Epithelial cell of proximal tubule (primary cell): ENCODE measurements at places on chromosomes 11 and 22. TPM values are rescaled to one million over a fixed set of nuclear protein-coding genes. Genes with fewer than 3 reads are reported as not detected.

The TENM4 gene
- total RNA-seq, result 12.6 and 22.2 TPM in 2 replicates

The PRR33 gene
- not detected in 2 replicates for total RNA-seq

The TPH1 gene
- 0.07 TPM in 1 of 2 replicates, not detected in the other for total RNA-seq

The RAC2 gene
- 51.9 and 58.2 TPM in 2 replicates for total RNA-seq

The TYR gene
- total RNA-seq, result not detected in 2 replicates

The MOGAT2 gene
- total RNA-seq, result not detected in 2 replicates

The C22orf42 gene
- not detected in 2 replicates for total RNA-seq

The USH1C gene
- 1.1 TPM in 1 of 2 replicates, not detected in the other for total RNA-seq

The SCGB1D2 gene
- total RNA-seq, result not detected in 2 replicates

The VEGFB gene
- total RNA-seq, result 15.6 and 25.7 TPM in 2 replicates

The GLB1L2 gene
- total RNA-seq, result 6.8 and 14.7 TPM in 2 replicates

The DDI1 gene
- total RNA-seq, result not detected in 2 replicates

The OR51B4 gene
- not detected in 2 replicates for total RNA-seq

DNA sequence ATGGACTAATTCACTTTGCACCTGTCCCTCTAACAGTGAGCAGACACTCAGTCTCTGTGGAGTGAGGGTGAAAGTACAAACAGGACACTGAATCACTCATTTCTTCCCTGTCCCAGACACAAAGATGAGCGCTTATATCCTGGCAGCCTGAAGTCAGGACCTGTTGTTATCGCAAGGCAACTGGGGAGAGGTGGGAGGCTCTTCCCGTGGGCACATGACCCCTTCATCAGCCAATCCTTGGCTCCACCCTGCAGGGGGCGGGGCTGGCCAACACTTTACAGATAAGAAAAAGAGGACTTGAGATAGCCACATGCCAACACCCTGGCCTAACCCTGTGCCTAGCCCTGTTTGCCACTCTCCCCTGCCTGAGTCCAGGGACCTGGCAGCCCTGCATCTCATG lies 29.5 kb upstream of the TESMIN start:
- no peak for DNase-seq

DNA sequence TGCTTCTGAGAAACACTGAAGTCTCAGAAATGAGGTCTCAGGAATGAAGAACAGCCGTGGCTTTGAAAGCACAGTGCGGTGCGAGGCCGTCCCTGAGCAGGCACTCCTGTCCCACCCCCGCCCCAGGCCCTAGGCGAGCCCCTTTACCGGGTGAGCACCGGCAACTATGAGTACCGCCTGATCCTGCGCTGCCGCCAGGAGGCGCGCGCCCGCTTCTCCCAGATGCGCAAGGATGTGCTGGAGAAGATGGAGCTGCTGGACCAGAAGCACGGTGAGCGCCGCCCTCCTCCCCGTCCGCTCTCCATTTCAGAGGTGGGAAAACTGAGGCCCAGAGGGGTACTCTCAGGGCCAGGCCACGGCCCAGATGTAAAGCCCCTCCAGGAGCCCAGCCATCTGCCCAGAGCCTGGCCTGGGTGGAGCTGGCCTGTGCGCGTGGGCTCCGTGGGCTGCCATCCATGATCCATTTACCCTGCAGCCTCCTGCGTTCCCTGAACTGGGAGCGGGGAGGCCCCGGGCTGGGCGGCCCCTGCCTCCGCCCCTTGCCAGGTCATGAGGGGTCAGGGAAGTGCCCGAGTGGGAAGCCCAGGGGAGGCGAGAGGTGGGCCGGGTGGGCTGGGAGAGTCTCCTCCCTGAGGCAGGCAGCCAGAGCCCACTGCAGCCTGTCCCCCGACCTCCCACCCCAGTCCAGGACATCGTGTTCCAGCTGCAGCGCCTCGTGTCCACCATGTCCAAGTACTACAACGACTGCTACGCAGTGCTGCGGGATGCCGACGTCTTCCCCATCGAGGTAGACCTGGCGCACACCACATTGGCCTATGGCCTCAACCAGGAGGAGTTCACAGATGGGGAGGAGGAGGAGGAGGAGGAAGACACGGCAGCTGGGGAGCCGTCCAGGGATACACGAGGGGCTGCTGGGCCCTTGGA lies 9.5 kb downstream of the SLC16A8 start:
- DNase-seq, result no peak

- no peak for DNase-seq
Observed at GRCh38 chr11:21603886-21604285, 589.0 kb upstream of the ANO5 start.

DNA sequence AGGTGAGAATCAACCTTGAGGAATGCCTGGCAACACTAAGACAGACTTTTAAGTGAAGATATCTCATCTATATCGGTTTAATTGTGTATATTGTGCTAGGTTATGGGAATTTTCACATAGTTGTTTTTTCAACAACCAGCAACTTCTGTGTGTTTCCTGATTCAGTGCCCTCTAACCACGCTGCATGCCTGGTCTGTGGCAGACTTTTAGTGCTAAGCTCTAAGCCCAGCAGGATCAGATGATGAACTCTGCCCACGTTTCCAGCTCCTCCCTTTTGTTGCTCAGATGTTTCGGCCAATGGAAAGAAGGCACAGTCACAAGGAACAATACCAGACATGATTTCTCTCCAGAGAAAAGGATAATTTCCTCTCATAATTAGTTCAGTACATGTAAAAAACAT lies 1.4 kb upstream of the VWA5A start:
- peak; percentile 18 for DNase-seq

GRCh38 chr11:130085671-130086290 lies 16.1 kb downstream of the APLP2 start:
- no peak for DNase-seq

DNA sequence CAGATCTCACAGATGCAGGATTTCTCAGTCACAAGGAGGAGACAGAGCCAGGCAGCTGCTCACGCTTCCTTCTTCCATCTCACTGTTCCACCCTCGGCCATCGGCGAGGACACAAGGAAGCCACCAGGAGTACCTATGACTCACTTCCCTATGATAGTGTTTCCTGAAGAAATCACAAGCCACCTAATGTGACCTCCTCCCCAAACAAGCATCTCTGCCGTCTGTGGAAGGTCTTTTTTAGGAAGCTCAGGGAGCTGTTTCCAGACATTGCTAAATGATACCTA lies 672.7 kb downstream of the TBC1D22A start:
- DNase-seq, result no peak

DNA sequence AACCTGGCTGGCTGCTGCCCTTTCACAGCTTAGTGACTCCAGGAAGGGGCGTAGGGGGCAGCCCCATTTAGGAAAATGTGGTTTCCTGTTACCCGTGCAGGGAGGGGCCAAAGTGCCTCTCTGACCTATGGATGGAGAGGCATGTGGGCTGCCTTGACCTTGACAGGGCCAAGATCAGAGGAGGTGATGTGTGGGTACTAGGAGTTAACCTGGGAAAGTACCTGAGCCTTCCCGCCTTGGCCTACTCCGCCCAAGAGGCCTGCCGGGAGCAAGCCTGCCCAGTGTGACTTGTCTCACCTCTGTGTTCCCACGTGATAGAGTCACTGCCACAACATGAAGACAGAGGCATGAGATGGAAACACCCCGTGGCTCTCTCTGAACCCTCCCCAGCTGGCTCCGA lies 33.4 kb downstream of the GRAMD4 start:
- no peak for DNase-seq

DNA sequence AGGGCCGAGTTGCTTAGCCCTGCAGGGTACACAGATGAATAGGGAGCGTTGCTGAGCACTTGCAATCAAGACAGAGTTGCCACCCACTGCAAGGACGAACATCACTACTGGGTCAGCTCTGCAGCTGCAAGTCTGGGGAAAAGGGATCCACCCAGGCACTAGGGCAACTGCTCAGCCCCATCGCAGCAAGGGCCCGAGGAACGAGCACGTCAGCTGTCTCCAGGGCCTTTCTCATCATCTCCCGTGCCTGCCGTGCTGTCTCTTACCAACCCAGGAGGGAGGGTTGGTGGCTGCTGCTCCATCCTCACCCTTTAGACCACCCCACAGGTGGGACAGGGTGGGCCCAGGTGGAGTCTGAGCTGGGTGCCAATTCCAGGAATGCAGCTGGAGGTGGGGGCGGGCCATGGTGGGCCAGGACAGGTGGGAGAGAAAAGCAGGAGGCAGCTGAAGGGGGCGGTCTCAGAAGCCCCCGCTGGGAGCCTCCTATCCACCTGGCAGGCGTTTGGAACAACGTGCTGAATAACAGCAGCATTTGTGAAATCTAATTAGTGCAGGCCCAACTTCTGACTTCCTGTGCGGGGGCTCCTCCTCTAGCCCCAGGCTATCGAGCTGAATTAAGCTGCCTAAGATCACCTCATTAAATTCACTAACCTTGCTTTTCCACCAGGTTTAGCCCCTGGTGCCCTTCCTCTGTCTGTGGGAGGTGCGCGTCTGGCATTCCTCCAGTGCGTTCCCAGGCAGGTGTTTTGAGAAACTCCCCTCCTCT lies 252.5 kb downstream of the ST3GAL4 start:
- DNase-seq, result no peak

DNA sequence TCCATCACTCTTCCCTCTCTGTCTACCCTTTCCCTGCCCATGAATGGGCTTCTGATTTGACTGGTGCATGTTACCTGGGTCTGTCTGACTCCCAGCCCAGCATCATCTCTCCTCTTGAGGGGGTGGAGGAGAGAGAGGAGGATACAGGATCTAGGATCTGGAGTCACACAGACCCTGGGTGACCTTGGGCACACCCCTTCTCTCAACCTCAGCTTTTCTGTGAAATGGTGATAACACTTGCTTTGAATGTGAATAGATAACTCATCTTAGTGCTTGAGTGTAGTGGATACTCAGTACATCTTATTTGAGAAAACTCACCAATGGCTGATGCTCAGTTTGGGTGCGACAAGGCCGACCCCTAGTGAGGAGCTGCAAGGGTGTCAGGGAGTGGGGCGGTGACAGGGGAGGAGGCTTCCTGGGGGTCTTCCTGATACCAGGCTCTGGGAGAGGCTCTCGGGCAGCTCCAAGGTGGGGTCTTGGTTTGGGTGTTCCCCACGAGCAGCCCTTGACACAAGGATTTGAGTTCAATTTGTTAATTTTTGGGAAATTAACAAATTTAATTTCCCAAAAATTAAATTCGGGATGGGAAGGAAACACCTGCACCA lies 9.0 kb downstream of the INCENP start:
- no peak for DNase-seq

GRCh38 chr11:130785380-130786116 lies 130.7 kb downstream of the SNX19 start:
- DNase-seq, result no peak

DNA sequence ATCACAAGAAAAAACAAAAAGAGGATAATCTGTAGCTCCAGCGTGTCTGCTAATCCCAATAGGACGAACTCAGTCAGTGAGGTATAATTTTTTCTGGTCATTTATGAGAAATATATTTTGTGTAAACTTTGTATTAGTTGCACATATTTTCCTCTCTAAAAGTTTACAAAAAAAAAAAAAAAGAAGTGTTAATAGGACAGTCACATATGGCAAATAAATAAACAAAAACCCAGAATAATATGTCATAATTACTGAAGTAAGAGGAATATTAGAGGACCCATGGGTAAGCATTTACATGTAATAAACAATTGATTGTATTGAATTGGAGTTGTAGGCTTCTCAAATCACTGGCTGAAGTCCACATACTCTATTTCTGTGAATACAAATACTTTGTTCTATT lies at the start of gene OR5F1:
Gene OR5F1, minus strand, starts transcription at position 101 of the 400 bp plus-strand sequence. Its CDS starts 0 bp downstream, at position 101.
- DNase-seq, result no peak

DNA sequence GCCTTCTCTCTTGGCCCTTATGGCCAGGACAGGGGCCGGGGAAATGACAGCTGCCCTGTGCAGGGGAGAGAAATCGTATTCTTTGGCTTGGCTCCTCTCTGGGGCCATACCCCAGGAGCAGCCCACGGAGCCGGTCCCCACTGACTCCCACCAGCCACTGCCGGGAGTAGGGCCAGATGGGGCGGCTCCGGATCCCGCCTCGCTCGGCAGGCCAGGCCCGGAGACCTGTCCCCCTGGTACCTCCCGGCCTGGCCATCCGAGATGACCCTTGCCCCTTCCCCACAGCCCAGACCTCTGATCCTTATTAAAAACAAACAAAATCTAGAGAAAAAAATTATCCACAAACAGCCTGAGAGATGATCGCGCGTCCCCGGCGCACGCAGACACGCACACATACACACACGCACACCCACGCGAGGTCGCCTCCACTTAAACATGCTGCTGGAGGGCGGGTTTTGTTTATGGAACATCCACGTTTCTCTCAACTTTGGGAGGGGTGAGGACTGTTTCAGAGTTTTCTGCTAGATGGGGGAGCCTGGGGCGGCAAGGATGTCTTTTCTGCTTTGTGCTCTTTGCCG lies 59.1 kb downstream of the IGLL1 start:
- DNase-seq, result no peak

GRCh38 chr11:108819957-108820356 lies 155.1 kb downstream of the DDX10 start:
- DNase-seq, result no peak

GRCh38 chr22:19174106-19175025 lies 4.2 kb downstream of the SLC25A1 start:
- peak; percentile 25 for DNase-seq

DNA sequence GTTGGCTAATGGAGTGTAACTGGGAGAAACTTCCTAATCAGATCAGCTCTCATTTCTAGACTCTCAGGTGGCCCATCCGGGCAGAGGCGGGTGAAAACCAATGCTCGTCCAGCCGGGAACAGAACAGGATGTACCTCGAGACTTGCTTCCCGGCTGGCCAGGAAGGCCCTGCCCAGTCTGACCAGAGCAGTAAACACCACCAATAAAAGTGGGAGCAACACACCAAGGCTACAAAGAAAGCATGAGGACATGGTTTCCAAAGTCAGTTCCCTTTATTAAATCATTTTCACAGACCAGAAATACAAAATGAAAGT lies 940 bp upstream of the TNKS1BP1 start:
- no peak for DNase-seq

GRCh38 chr22:31912407-31912743 lies 32.0 kb upstream of the YWHAH start:
- DNase-seq, result no peak

- no peak for DNase-seq
Observed at GRCh38 chr11:26702406-26702805, 19.5 kb downstream of the SLC5A12 start.

- DNase-seq, result no peak
Observed at GRCh38 chr11:13939961-13940906, 22.3 kb upstream of the SPON1 start.

- DNase-seq, result no peak
Observed at GRCh38 chr11:8777907-8778767, 95.5 kb downstream of the RPL27A start.

DNA sequence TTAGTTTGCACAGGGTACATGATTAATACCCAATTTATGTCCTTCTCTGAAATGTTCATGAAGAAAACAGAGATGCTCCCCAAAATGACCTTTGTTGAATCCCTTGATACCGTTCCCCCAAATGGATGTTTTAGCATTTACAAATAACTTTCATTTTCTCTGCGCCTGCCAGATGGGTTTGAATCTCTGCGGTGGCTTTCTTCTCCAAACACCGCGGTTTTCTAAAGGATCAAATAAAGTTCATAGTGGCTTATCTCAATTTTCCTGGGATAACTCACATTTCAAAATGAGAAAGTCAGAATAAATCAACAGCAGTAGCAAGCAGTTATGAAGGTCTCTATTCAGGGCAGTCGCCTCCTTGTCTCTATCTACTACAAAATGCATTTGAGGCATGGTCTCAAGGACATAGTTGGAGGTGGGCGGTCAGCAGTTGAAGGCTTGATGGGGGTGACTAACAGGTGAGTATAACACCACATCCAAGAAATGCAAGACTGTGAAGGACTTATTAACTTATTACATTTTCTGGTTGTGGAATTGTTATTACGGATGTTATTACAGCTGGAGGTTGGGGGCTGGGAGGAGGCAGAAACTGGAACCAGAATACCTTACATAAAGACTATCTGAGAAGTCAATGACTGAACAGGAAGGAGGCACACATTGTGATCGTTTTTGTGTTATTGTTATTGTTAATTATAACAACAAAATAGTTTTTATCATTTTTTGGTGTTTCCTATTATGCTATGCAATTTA lies 1513.3 kb downstream of the FAM181B start:
- no peak for DNase-seq
